ENCODE measurements at places on chromosomes 5 and 9. TPM values are rescaled to one million over a fixed set of nuclear protein-coding genes. Genes with fewer than 3 reads are reported as not detected.

The MCTP1 gene
- 1.3 TPM for polyA plus RNA-seq

The NAIF1 gene
- polyA plus RNA-seq: 8.0 TPM

The LRRC19 gene
- 9.6 TPM for polyA plus RNA-seq

The SLC25A2 gene
- polyA plus RNA-seq: not detected

The SPATA31A3 gene
- polyA plus RNA-seq: not detected

The LAMC3 gene
- polyA plus RNA-seq: 43.4 TPM

The CDX1 gene
- 46.9 TPM for polyA plus RNA-seq

The ATP10B gene
- 1.4 TPM for polyA plus RNA-seq

The ANKRD31 gene
- polyA plus RNA-seq: 0.44 TPM

The IL13 gene
- polyA plus RNA-seq: not detected

The PRELID2 gene
- 15.6 TPM for polyA plus RNA-seq

The SPRY4 gene
- polyA plus RNA-seq: 4.3 TPM

The GRIA1 gene
- polyA plus RNA-seq: 0.54 TPM

DNA sequence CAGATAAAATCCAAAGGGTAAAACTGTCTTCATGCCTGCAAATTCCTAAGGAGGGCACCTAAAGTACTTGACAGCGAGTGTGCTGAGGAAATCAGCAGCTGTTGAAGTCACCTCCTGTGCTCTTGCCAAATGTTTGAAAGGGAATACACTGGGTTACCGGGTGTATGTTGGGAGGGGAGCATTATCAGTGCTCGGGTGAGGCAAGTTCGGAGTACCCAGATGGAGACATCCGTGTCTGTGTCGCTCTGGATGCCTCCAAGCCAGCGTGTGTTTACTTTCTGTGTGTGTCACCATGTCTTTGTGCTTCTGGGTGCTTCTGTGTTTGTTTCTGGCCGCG is 727 bp upstream of the ADRB2 start:
- no peaks in the 10 kb centered on the region for H3K36me3 ChIP-seq
- H3K4me3 ChIP-seq: peak overlapping the region; percentile 28
- H3K4me1 ChIP-seq: no peaks in the 10 kb centered on the region

- no peak overlapping the region for H3K27ac ChIP-seq
- DNase-seq: no peak
- no peak overlapping the region for H3K4me3 ChIP-seq
- no peaks in the 10 kb centered on the region for H3K36me3 ChIP-seq
Observed at GRCh38 chr5:154997746-154998145, 15.8 kb upstream of the KIF4B start.

- H3K27me3 ChIP-seq: no peaks in the 10 kb centered on the region
- no peak overlapping the region for H3K4me3 ChIP-seq
- no peak overlapping the region for H3K27ac ChIP-seq
- no peaks in the 10 kb centered on the region for H3K4me1 ChIP-seq
- DNase-seq: peak; percentile 20
- no peaks in the 10 kb centered on the region for H3K36me3 ChIP-seq
Observed at GRCh38 chr5:90020575-90021538, 388.7 kb downstream of the CETN3 start.

GRCh38 chr5:115033861-115034260 is 135.8 kb downstream of the TRIM36 start:
- H3K4me3 ChIP-seq: no peak overlapping the region
- DNase-seq: peak; percentile 19
- H3K36me3 ChIP-seq: no peaks in the 10 kb centered on the region
- H3K27ac ChIP-seq: no peak overlapping the region
- no peaks in the 10 kb centered on the region for H3K27me3 ChIP-seq

GRCh38 chr5:53820802-53821171 is 260.3 kb downstream of the NDUFS4 start:
- H3K4me3 ChIP-seq: no peak overlapping the region
- H3K27ac ChIP-seq: no peak overlapping the region
- no peaks in the 10 kb centered on the region for H3K4me1 ChIP-seq
- no peak for DNase-seq

DNA sequence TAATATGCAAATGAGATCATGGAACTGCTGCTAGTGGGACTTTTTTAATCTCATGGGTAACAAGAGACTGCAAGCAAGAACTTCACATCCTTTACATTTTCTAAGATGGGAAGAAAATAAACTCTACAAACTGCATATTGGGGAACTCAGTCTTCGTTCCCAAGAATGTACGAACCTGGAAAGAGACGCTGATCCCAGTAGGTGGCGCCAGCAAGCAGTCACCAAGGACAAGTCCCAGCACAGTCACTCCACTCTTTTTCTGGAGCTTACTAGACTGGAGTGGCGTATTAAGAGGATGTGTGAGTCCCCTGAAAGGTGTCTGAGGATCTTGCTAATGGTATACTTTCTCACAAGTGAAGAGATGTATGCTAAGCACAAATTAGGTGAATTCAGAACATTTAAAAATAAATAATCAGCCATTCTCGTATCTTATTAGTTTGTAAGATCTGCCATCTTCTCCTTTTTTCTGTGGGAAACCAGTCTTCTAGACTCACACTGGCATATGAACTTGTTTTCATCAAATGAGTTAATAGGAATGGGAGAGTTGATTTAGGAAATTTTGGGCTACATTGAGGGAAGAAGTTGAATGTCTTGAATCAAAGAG is 16.0 kb upstream of the PUM3 start:
- no peak overlapping the region for H3K27ac ChIP-seq
- no peak overlapping the region for H3K4me3 ChIP-seq
- H3K4me1 ChIP-seq: no peaks in the 10 kb centered on the region
- peak; percentile 81 for DNase-seq

DNA sequence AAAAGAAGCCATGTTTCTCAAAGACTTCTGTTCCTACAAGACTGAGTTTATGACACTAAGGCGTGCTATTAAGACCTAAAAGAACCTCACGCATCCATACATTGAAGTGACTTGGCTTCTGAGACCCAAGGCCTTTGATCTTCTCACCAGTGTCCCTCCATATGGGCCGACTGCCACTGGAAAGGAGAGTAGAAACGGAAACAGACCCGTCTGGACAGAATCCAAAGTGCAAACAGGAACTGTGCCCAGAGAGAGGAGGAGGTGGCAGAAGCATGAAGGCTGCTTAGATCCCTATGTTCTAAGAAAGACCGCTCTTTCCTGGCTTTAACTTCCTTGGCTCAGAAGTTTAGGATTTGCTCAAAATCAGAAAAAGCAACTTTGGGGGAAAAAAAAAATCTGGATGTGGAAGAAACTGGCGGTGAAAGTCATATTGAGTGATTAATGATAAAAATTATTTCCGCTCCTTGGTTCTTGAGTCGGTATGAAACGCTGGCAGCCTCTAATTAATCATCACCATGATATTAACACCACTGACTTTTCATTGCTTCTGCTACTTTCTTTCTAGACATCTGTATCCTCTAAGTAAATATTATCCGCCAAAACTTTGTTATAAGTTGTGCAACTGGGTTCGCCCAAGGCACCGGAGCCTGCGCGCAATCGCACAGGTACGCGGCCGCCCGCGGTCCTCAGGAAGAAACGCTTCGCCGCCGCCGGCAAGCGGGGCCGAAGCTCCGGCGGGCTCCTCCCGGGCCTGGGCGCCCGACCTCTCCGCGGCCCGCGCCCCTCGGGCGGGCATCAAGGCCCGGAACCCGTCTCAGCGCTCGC is 726 bp downstream of the DAP start:
- peak; percentile 81 for DNase-seq
- H3K36me3 ChIP-seq: no peaks in the 10 kb centered on the region
- H3K27me3 ChIP-seq: no peaks in the 10 kb centered on the region
- H3K4me3 ChIP-seq: peak overlapping the region; percentile 41
- peak overlapping the region; percentile 100 for H3K27ac ChIP-seq

DNA sequence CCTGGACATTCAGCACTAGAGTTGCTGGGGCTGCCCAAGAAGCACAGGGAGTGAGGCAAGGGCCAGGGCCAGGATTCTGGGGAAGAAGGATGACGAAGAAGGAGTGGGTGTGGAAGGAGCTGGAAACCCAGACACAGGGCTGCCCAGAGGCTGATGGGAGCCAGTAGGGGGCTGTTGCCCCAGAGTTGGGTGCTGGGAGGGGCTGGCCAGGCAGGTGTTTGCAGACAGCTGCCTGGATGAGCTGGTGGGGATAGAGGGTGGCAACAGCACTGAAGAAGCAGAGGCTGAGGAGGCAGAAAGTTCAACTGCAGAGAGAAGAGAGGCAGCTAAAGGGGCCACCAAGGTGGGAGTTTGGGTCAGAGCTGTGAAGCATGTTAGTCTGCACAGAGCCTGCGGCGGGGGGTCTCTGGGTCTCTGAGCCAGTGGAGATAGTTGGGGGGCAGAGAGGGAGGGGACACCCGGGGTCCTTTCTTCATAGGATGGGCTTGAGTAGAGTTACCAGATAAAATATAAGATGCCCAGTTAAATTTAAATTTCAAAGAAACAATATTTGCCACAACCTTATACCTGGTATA is 2.5 kb upstream of the AQP7 start:
- H3K4me1 ChIP-seq: no peaks in the 10 kb centered on the region
- no peak overlapping the region for H3K27ac ChIP-seq
- H3K27me3 ChIP-seq: no peaks in the 10 kb centered on the region
- H3K36me3 ChIP-seq: no peaks in the 10 kb centered on the region

GRCh38 chr9:72915659-72916058 is 37.2 kb downstream of the ALDH1A1 start:
- H3K27me3 ChIP-seq: no peaks in the 10 kb centered on the region
- no peak overlapping the region for H3K4me3 ChIP-seq
- H3K27ac ChIP-seq: no peak overlapping the region
- H3K4me1 ChIP-seq: no peaks in the 10 kb centered on the region
- DNase-seq: no peak

- H3K27me3 ChIP-seq: no peaks in the 10 kb centered on the region
- DNase-seq: no peak
- H3K4me3 ChIP-seq: no peak overlapping the region
- peaks cover 27% of the 10 kb centered on the region for H3K4me1 ChIP-seq
Observed at GRCh38 chr5:151661968-151662732, 24.6 kb downstream of the SPARC start.

DNA sequence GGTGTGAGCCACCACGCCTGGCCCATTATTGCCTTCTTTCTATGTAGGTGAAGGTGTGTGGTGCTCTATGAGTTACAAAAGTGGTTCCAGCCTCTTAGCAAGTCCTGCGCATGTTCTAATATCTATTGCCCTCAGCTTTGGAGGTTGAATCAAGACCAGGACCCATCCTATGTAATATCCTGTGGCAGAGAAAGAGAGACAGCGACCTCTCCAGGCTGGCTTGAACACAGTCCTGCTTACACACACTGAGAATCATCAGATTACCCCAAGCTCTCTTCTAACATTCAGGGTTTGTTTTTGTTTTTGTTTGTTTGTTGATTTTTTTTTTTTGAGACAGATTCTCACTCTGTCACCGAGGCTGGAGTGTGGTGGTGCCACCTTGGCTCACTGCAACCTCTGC is 94.7 kb upstream of the OSMR start:
- no peaks in the 10 kb centered on the region for H3K36me3 ChIP-seq
- no peaks in the 10 kb centered on the region for H3K27me3 ChIP-seq
- DNase-seq: no peak
- H3K27ac ChIP-seq: no peak overlapping the region
- H3K4me3 ChIP-seq: no peak overlapping the region

GRCh38 chr9:138051586-138052321 is 174.2 kb downstream of the CACNA1B start:
- no peaks in the 10 kb centered on the region for H3K36me3 ChIP-seq
- H3K4me1 ChIP-seq: no peaks in the 10 kb centered on the region
- no peak overlapping the region for H3K4me3 ChIP-seq
- no peaks in the 10 kb centered on the region for H3K27me3 ChIP-seq
- no peak overlapping the region for H3K27ac ChIP-seq
- DNase-seq: no peak

DNA sequence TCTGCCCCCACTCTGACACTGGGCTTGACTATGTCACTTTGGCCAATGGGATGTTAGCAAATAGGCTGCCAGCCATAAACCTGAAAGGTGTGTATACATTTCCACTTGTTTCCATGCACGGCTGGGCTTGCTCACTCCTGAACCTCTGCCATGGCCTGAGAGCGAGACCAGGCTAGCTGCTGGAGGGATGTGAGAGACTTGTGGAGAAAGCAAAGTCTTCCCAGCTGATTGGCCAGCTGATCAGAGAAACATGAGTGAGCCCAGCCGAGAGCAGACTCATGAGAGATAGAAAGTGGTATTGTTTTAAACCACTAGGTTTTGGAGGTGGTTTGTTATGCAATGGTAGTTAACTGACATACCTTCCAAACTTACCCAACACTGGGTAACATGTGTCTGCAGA is 13.9 kb downstream of the FAM193B start:
- no peak overlapping the region for H3K4me3 ChIP-seq
- H3K27me3 ChIP-seq: no peaks in the 10 kb centered on the region
- DNase-seq: no peak
- peaks cover 19% of the 10 kb centered on the region for H3K4me1 ChIP-seq

DNA sequence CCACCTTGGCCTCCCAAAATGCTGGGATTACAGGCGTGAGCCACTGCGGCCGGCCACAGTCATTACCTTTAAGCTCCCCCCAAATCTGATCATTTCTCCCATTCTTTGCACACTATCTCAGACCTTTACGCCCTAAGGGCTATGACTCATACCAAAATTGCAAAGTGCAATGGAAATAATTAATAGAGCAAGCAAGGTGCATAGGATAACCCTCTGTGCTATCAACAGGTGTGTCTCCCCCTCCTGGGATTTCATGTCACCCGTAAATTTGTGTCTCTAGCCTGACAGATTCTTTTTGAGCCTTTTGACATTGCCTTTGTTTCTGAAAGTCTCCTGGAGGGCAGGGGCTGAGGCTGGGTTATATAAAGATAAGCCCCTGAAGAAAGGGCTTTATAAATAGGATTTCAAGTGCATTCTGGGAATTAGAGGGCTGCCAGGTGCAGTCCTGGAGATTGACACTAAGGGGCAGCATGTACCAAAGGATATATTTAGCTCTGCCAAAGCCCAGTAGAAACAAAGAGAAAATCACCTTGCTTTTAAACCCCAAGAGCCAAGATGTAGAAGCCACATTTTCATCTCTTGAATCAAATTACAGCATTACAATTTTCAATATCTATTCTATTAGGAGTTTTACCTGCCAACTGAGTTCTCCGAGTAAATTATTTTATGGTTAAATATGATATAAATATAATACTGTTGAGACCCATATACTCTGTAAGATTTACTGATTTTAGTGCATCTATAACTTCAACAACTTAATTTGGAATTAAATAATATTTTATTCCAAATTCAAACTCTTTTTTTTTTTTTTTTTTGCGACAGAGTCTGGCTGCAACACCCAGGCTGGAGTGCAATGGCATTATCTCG is 18.2 kb downstream of the S100Z start:
- H3K4me1 ChIP-seq: peaks cover 3% of the 10 kb centered on the region
- no peaks in the 10 kb centered on the region for H3K36me3 ChIP-seq
- DNase-seq: peak; percentile 83

Measured in hepatocyte (in vitro differentiated cells).